ENCODE measurements at places on chromosomes 6 and 20. TPM values are rescaled to one million over a fixed set of nuclear protein-coding genes. Genes with fewer than 3 reads are reported as not detected.

Gene TRERF1
- 4.3 TPM for polyA plus RNA-seq

Gene MYL9
- not detected for polyA plus RNA-seq

Gene GLYATL3
- not detected for polyA plus RNA-seq

Gene PTK6
- polyA plus RNA-seq = not detected

Gene LSM2
- polyA plus RNA-seq = 68.5 TPM

Gene TMC2
- 0.66 TPM for polyA plus RNA-seq

Gene TUBB2B
- polyA plus RNA-seq = 3,711 TPM

Gene BACH2
- 45.5 TPM for polyA plus RNA-seq

Gene TRAPPC3L
- not detected for polyA plus RNA-seq

Gene CRISP3
- polyA plus RNA-seq = not detected

Gene RIMS1
- 17.8 TPM for polyA plus RNA-seq

Gene COL9A3
- 1.0 TPM for polyA plus RNA-seq

Gene ADGB
- not detected for polyA plus RNA-seq

Gene PDYN
- polyA plus RNA-seq = 17.3 TPM

Gene BTNL2
- not detected for polyA plus RNA-seq

Gene LPA
- polyA plus RNA-seq = not detected

Gene EEF1A2
- 208 TPM for polyA plus RNA-seq

Gene ZNF335
- polyA plus RNA-seq = 18.9 TPM

Gene CRIP3
- 3.7 TPM for polyA plus RNA-seq

Gene FGD2
- polyA plus RNA-seq = not detected

Gene PRR18
- polyA plus RNA-seq = not detected

Gene DDX43
- not detected for polyA plus RNA-seq

Gene RAD21L1
- polyA plus RNA-seq = not detected

Gene HEY2
- polyA plus RNA-seq = not detected

Gene CGA
- not detected for polyA plus RNA-seq

Gene SEMG1
- polyA plus RNA-seq = not detected

Gene MAFB
- 5.6 TPM for polyA plus RNA-seq

Gene COQ3
- polyA plus RNA-seq = 23.0 TPM

Gene GTSF1L
- not detected for polyA plus RNA-seq

Gene PLA2G7
- not detected for polyA plus RNA-seq

Gene LZTS3
- 42.0 TPM for polyA plus RNA-seq

Gene PNLDC1
- polyA plus RNA-seq = not detected

Gene TNXB
- polyA plus RNA-seq = 3.6 TPM

Gene VGLL2
- not detected for polyA plus RNA-seq

Gene CLVS2
- polyA plus RNA-seq = 12.9 TPM

Gene ABHD12
- 32.3 TPM for polyA plus RNA-seq

Gene B3GALT4
- polyA plus RNA-seq = 2.5 TPM

Gene WTAP
- polyA plus RNA-seq = 94.1 TPM

Gene TSHZ2
- polyA plus RNA-seq = 4.6 TPM

Gene PBOV1
- polyA plus RNA-seq = not detected

Measured in neural cell (in vitro differentiated cells).